ENCODE measurements at places on chromosomes 12 and 14.

GRCh38 chr14:80784820-80785219 lies 156.7 kb downstream of the CEP128 start:
- DNase-seq, result no peak

- DNase-seq, result no peak
These were observed 366.0 kb upstream of the RGS6 start for GRCh38 chr14:71566276-71566675.

DNA sequence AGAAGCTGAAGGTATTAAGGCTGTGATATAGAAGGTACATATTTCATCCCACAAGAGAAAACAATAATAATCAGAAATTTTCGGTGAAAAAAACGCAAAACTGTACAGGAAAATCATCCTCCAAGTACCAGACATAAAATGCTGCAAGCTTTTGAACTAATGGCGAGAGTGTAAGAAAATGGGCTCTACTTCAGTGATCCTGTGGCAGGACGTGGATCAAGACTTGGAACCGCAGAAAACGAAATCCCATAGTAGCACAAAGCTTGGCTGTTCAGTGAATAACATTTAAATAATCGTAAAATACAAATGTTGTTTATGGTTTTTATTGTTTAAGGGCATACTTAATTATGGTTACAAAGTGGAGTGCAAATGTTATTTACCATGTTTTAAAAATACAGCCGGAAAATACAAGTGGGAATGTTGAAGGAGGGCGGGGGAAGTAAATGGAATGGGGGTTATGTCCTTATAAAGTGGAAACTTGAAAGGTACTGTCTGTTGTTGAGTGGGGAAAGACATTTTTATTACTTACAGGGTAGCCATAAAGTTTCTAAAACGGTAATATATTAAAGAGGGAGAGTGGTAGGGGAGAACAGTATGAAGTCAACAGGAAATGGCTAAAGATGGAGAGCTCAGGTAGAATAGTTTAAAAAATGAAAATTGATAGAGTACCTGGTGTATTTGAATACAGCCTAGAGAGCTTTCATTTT lies 1.1 kb downstream of the SMIM10L1 start:
- no peak for DNase-seq

DNA sequence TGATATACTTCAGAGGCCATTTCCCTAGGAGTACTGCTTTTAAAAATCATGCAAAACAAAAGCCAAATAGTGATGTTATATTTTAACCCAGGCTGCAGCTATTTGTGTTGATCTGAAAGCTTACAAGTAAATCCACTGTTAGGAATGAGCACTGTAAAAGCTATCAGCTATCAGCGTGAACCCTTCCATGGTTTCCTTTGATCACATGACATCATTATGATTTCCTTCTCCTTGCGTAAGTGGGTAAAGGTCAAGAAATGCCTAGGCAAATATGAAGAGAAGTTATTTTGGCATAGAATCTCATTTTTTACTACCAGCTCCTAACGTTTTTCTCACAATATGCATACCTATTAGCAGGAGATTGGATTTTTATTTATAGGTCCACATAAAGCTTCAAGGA lies 48.6 kb upstream of the CATSPERB start:
- no peak for DNase-seq

- no peak for DNase-seq
These were observed 17.8 kb upstream of the EIF2B2 start for GRCh38 chr14:74985028-74985310.

GRCh38 chr12:69442894-69443293 lies 27.3 kb upstream of the FRS2 start:
- no peak for DNase-seq

DNA sequence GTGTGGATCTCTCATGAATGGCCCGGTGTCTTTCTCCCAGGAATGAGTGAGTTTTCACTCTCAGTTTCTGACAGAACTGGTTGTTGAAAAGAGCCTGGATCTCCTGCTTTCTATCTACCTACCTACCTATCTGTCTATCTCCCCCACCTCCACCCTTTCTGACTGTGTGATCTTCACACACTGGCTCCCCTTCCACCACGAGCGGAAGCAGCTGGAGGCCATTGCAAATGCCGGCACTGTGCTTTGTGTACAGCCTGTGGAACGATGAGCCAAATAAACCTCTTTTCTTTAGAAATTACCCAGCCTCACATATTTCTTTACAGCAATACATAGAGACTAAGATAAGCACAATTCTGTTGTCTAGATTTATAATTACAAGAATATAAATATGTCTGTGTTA lies 7.2 kb downstream of the GSKIP start:
- DNase-seq, result no peak

DNA sequence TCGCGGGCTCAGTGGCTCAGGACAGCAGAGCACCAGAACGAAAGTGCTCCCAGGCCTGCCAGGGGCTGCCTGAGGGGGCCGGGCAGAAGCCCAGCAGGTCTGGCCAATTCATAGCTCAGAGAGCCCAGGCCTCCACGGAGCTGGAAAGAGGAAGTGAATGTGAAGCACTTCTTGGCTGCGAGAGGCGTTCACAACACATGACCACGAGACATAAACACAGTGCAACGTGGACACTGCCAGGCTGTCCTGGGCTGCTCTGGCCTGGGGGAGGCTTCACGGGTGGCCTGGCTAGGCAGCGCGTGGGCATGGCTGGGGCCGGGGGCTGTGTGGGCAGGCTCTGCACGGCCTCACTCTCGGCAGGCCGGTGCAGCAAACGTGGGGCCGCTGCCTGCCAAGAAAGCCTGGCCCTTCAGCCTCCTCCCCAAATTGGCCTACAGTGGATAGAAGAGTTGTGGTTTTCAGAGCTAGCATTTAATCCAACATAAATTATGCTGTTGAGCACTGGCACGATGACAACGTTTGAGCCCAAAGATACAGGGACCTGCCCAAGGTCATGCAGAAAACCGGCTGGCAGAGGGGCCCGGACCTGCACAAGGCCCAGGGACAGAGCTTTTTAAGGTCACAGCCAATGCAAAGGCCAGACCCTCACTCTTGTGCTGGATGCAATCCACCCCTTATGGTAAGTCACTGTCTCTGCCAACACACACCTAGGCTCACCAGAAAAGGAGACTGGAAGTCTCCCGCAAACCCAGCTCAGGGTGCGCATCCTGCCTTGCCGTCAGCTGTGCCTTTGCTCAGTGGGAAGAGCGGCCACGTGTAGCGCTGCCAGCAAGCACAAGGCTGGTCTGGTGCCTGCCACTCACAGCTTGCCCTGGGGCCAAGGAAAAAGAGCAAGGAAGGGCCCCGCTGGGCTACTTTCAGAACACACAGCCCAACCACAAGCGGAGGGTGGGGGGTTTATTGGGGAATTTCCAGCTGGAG lies 8.6 kb downstream of the SLC25A29 start:
- DNase-seq, result peak; percentile 77

DNA sequence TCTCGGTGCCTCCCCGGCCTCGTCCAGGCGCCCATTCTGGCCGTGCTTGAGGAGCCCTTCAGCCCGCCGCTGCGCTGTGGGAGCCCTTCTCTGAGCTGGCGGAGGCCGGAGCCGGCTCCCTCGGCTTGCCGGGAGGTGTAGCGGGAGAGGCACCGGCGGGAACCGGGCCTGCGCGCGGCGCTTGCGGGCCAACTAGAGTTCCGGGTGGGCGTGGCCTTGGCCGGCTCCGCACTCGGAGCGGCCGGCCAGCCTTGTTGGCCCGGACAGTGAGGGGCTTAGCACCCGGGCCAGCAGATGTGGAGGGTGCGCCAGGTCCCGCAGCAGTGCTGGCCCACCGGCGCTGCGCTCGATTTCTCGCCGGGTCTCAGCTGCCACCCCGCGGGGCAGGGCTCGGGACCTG lies 168.7 kb upstream of the RPL10L start:
- no peak for DNase-seq

- no peak for DNase-seq
These were observed 14.2 kb downstream of the DLK1 start for GRCh38 chr14:100740929-100741328.

- DNase-seq, result peak; percentile 35
These were observed 110.1 kb upstream of the TMEM132D start for GRCh38 chr12:130013771-130014484.

DNA sequence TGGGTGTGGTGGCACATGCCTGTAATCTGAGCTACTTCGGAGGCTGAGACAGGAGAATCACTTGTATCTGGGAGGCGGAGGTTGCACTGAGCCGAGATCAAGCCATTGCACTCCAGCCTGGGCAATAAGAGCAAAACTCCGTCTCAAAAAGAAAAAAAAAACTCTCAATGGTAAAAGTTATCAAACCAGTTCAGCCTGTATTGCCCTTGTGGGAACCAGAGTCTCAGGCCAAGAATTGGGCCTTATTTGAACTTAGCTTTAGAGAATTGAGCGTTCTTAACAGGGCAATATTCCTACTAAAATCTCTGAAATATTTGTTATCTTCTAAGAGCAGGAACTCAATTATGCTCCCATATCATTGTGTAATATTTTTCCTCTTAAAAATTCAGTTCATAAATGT lies 7.7 kb upstream of the MDM2 start:
- DNase-seq, result no peak

- peak; percentile 60 for DNase-seq
These were observed 37.5 kb downstream of the CHST11 start for GRCh38 chr12:104494137-104494792.

DNA sequence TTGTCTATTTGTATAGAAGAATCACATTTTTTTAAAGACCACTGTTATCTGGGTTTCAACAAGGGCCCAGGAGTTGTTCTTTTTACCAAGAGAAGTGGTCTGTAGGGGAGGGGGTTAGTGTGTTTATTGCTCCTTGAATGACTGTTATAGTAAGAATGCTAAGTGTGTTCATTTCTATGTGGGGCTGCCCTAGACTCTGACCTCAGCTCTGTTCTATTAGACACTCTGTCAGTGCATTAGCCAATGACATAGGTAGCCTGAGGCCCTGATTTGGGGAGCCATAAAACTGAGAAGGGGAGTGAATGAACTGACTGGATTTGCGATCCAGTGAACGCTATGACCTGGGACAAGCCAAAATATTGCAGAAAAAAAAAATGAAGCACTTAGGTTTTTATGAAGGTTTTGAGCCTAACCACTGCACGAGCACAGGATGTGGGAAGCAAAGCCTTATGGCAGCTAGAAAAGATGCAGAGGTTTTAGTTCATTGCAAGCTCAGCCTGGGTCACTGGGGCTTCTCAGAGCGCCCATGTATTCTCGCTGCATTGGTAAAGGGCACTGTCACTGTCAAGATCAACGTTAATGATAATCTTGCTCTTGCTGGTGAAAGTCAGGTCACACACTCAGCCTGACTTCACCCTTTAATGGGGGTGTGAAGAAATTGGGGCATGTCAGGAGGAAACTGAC lies 63.8 kb downstream of the PRKCH start:
- no peak for DNase-seq

DNA sequence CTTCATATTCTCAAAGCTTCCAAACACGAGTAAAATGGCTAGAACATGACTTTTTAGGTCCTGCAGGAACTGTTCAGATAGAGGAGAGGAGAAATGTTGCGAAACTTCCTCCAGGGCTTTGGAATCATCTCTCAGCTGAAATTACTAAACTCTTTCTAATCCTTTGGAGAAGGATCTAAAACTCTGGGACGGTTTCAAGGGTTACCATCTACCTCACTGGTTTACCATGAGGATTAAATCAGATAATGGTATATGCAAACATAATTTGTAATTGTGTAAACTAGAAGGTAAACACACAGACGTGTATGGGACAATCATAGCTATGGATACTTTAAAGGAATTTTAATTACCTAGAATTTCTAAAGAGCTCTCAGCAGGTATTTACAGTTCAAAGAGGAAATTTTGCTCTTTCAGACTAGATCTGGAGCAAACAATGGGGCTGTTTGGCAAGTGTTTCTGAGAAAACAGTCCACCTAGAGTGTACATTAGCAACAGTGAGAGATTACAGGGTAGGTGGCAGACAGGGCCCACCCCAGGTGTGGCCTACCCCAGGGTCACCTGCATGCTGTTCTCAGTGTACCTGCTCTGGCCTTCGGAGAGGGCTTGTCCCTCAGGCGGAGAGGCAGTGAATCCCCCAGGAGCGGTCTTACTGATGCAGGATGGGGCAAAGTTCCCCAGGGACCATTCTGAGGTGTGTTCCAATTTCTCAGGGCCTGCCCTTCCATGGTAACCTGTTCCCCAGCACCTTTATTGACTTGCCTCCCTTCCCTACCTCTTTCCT lies 124.7 kb upstream of the MAX start:
- DNase-seq, result no peak

GRCh38 chr12:95736631-95737030 lies 53.9 kb downstream of the NTN4 start:
- DNase-seq, result no peak

DNA sequence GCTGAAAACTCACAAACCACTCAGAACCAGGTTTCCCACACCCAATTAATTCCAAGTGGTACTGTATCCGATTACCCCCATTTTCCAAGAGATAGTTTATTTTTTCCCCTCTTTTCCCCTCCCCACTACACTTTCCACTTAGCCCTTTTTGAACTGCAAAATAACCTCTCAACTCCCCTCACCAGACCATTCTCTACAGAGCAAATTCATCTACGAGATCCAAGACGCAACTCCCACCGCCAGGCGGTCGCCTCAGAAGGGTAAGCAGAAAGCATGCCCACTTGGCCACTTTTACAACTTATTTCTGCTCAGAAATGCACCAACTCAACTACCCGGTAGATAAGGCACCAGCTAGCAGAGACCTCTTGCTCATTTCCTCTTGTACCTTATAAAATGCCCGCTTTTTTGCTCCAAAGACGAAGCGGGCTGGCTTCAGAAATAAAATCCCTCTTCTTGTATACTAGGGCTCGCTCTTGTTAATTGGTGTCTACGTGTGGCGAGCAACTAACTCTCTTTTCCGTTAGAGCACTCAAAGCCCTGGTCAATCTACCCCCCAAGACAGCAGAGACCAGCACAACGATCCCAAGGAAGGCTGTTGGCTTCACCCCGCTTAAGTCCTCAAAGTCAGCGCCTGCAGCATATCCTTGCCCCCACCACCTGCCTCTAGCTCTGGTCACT lies 910 bp upstream of the SRP54 start:
- DNase-seq, result no peak

- DNase-seq, result no peak
These were observed 1.1 kb downstream of the INHBE start for GRCh38 chr12:57456145-57456700.

DNA sequence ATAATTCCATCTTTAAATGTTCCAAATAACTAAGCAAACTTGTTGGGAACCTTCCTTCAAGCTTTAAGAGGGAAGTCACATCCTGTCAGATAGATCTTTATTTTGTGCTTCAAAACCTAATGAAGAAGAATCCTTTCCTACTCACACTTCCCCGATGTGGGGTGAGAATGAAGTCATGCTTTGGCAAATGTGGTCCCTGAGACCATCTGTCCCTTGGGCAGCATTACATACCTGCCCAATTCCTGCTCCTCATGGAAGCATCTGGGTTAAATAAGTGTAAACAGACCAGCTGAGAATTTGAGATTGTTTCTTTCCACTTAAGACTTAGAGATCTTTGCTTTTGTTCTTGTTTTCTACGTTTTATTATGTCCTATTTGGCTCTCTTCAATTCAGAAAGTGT lies 606.0 kb upstream of the TMEM132C start:
- DNase-seq, result no peak

- DNase-seq, result no peak
These were observed 548.6 kb upstream of the TBX3 start for GRCh38 chr12:115232455-115233156.

- no peak for DNase-seq
These were observed 125.0 kb downstream of the PIWIL1 start for GRCh38 chr12:130462558-130463274.

- peak; percentile 44 for DNase-seq
These were observed 136.1 kb downstream of the FGD4 start for GRCh38 chr12:32535288-32535999.

GRCh38 chr14:105168979-105169507 lies 467 bp upstream of the JAG2 start:
- DNase-seq, result no peak

GRCh38 chr12:5534426-5535199 lies 102.7 kb downstream of the NTF3 start:
- DNase-seq, result no peak
